ENCODE measurements at places on chromosomes 3 and 15. TPM values are rescaled to one million over a fixed set of nuclear protein-coding genes. Genes with fewer than 3 reads are reported as not detected.

The INO80 gene
- total RNA-seq: 28.1 TPM

The LDHAL6B gene
- not detected for total RNA-seq

The WNT7A gene
- total RNA-seq: not detected

The CHL1 gene
- under 0.01 TPM for total RNA-seq

The TGM4 gene
- not detected for total RNA-seq

The MINDY4B gene
- not detected for total RNA-seq

The LNP1 gene
- total RNA-seq: 5.8 TPM

The PARP15 gene
- under 0.01 TPM for total RNA-seq

The ZPLD1 gene
- total RNA-seq: 0.62 TPM

The GOLGA8T gene
- total RNA-seq: not detected

The GOLGA6L7 gene
- not detected for total RNA-seq

The CCR3 gene
- total RNA-seq: not detected

The DPPA2 gene
- not detected for total RNA-seq

The LIPC gene
- total RNA-seq: 0.37 TPM

The EFCC1 gene
- total RNA-seq: not detected

The SEMA7A gene
- total RNA-seq: 49.2 TPM

The RAB27A gene
- total RNA-seq: 13.8 TPM

The KLF15 gene
- total RNA-seq: 1.5 TPM

The TAGLN3 gene
- 29.5 TPM for total RNA-seq

The GABRR3 gene
- not detected for total RNA-seq

The TMEM212 gene
- total RNA-seq: not detected

The ADAMTS9 gene
- total RNA-seq: 2.1 TPM

The PLD1 gene
- 16.7 TPM for total RNA-seq

The FETUB gene
- total RNA-seq: not detected

The AHSG gene
- not detected for total RNA-seq

The OIP5 gene
- 12.1 TPM for total RNA-seq

The EBLN2 gene
- 7.7 TPM for total RNA-seq

The LRRC2 gene
- 7.4 TPM for total RNA-seq

The CNOT10 gene
- total RNA-seq: 23.2 TPM

The GATM gene
- total RNA-seq: 0.44 TPM

The TBCCD1 gene
- 14.3 TPM for total RNA-seq

The EPHB3 gene
- 8.5 TPM for total RNA-seq

The RAB6B gene
- 0.22 TPM for total RNA-seq

The IGSF11 gene
- total RNA-seq: not detected

The CAND2 gene
- total RNA-seq: 6.4 TPM

The CALML4 gene
- 1.1 TPM for total RNA-seq

The IQCH gene
- total RNA-seq: 7.0 TPM

The CP gene
- not detected for total RNA-seq

The IL1RAP gene
- total RNA-seq: 9.7 TPM

The CRTC3 gene
- 16.0 TPM for total RNA-seq

The CYP1A1 gene
- not detected for total RNA-seq

The TM4SF1 gene
- total RNA-seq: 287 TPM

The FBN1 gene
- 481 TPM for total RNA-seq

The CCR8 gene
- total RNA-seq: not detected

The SERINC4 gene
- total RNA-seq: not detected

The SLC12A8 gene
- total RNA-seq: 6.9 TPM

The CFAP100 gene
- not detected for total RNA-seq

The PCOLCE2 gene
- 25.4 TPM for total RNA-seq

The HIGD2B gene
- total RNA-seq: not detected

The HGD gene
- not detected for total RNA-seq

The BNIP2 gene
- total RNA-seq: 149 TPM

The GRAMD2A gene
- total RNA-seq: 0.33 TPM

The WDR73 gene
- 30.4 TPM for total RNA-seq

The WDR93 gene
- under 0.01 TPM for total RNA-seq

The FANCD2 gene
- total RNA-seq: 43.9 TPM

The FBXL22 gene
- 0.22 TPM for total RNA-seq

The GOLGA8K gene
- total RNA-seq: not detected

The CLRN1 gene
- total RNA-seq: not detected

The TMEM62 gene
- total RNA-seq: 26.3 TPM

The CASR gene
- total RNA-seq: not detected

Data from uterine smooth muscle cell (primary cell).